ENCODE measurements at places on chromosomes 7 and 10. TPM values are rescaled to one million over a fixed set of nuclear protein-coding genes. Genes with fewer than 3 reads are reported as not detected.

- peaks cover 19% of the 10 kb centered on the region for H3K4me1 ChIP-seq
- H3K4me3 ChIP-seq: peak overlapping the region; percentile 84
- peak overlapping the region; percentile 100 for H3K27ac ChIP-seq
- DNase-seq: no peak
Observed at GRCh38 chr10:101693651-101693977, 1.4 kb downstream of the FBXW4 start.

DNA sequence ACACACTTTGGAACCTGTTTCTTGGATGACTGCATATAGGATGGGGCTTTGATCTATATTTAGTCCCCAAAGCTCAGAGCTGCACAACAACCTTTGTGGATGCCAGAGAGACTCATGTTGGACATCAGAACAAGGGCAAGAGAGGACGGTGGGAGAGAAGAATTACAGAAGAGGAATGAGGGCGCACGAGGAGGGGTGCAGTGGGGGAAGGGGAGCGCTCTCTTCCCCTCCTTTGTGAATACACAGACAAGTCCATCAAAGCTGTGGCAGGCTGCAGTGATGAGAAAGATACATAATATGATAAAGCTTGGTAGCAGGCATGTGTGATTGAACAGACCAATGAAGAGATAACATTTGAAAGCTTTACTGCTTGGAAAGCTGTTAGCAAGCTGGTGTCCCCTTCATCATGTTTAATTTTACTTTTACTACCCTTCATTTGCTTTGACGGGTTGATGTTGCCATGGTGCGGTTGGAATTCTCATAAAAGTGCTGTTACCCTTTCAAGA lies 857.8 kb downstream of the KCNMA1 start:
- no peaks in the 10 kb centered on the region for H3K4me1 ChIP-seq
- no peaks in the 10 kb centered on the region for H3K27me3 ChIP-seq
- no peaks in the 10 kb centered on the region for H3K36me3 ChIP-seq
- H3K4me3 ChIP-seq: no peak overlapping the region
- no peak overlapping the region for H3K27ac ChIP-seq

GRCh38 chr7:55061726-55062499 lies 43.1 kb downstream of the EGFR start:
- H3K4me3 ChIP-seq: no peak overlapping the region
- no peak for DNase-seq
- no peaks in the 10 kb centered on the region for H3K27me3 ChIP-seq

- H3K27ac ChIP-seq: no peak overlapping the region
- H3K4me1 ChIP-seq: no peaks in the 10 kb centered on the region
- no peaks in the 10 kb centered on the region for H3K27me3 ChIP-seq
Observed at GRCh38 chr10:98289802-98290209, 21.8 kb upstream of the LOXL4 start.

- H3K4me3 ChIP-seq: no peak overlapping the region
- H3K36me3 ChIP-seq: no peaks in the 10 kb centered on the region
- no peaks in the 10 kb centered on the region for H3K4me1 ChIP-seq
- H3K27ac ChIP-seq: no peak overlapping the region
- no peak for DNase-seq
Observed at GRCh38 chr7:40419806-40420205, 285.0 kb downstream of the SUGCT start.

DNA sequence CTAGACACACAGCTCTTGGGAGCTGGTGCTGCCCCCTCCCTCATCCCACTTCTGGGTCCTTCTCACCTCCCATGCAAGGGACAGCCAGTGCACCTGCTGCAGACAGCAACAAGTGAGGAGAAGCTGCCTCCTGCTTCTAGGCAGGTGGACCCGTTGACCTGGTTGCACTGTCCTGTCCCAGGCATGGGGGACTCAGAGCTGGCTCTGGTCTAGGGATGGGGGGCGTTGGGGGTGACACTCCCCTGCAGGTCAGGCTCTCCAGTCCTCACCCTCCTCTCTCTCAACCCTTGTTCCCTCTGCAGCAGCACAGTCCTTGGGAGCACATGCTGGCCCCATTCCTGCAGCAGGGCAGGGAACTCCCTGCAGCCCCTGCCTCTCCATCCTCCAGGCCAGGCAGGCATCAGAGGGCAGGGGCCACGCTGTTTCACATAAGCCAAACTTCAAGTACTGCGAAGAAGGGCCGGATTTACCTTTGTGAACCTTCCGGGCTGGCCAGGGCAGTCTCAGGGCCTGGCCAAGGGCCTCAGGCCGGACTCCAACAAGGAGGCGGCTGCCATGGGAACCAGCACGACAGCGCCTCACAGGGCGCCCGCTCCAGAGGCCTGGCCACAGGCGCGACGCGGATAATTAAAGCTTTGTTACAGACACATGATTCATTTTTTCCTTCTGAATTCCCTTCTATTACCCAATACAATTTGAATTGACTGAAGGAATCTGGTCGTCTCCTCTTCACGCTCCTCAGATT lies 48.5 kb downstream of the RASGEF1A start:
- DNase-seq: no peak
- no peaks in the 10 kb centered on the region for H3K4me1 ChIP-seq
- no peaks in the 10 kb centered on the region for H3K36me3 ChIP-seq
- H3K27ac ChIP-seq: peak overlapping the region; percentile 87

DNA sequence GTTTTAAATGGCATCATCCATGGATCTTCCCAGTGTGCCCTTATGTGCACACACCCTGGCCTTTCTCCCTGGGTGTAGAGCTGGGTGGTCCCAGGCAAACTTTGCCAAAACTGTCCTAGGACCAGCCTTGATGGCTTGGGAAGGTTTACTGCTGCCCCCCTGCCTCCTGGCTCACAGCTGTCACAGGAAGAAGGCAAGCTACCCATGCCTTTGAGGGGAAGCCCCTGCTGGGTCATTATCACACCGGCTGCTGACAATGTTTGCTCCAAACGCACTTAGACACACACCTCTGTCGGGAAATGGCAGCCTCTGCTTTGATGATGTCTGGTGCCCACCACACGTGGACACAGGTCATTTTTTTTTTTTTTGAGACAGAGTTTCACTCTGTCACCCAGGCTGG lies 25.2 kb upstream of the FIGNL1 start:
- no peaks in the 10 kb centered on the region for H3K4me1 ChIP-seq
- no peaks in the 10 kb centered on the region for H3K36me3 ChIP-seq
- no peaks in the 10 kb centered on the region for H3K27me3 ChIP-seq
- DNase-seq: no peak

GRCh38 chr10:23114228-23114850 lies 19.0 kb downstream of the MSRB2 start:
- no peaks in the 10 kb centered on the region for H3K27me3 ChIP-seq
- H3K36me3 ChIP-seq: peaks cover 5% of the 10 kb centered on the region
- no peak for DNase-seq
- no peaks in the 10 kb centered on the region for H3K4me1 ChIP-seq
- H3K27ac ChIP-seq: no peak overlapping the region

GRCh38 chr10:122083478-122084025 lies 94.6 kb downstream of the TACC2 start:
- no peak overlapping the region for H3K4me3 ChIP-seq
- DNase-seq: no peak
- no peaks in the 10 kb centered on the region for H3K4me1 ChIP-seq
- no peak overlapping the region for H3K27ac ChIP-seq

Gene SPAM1
- total RNA-seq: not detected
